ENCODE measurements at places on chromosomes 1 and 21.

GRCh38 chr1:74689621-74690363 is 16.2 kb upstream of the ERICH3 start:
- no peak for DNase-seq

GRCh38 chr1:19398309-19398760 is 86.2 kb downstream of the SLC66A1 start:
- DNase-seq, result no peak

- DNase-seq, result no peak
Observed at GRCh38 chr1:145692785-145693443, 14.3 kb downstream of the PDZK1 start.

- DNase-seq, result no peak
Observed at GRCh38 chr1:6419804-6420453, at the start of gene HES2. TSS of gene HES2 (minus strand) at chr1:6419919. CDS start at chr1:6419820, 99 bp downstream.

DNA sequence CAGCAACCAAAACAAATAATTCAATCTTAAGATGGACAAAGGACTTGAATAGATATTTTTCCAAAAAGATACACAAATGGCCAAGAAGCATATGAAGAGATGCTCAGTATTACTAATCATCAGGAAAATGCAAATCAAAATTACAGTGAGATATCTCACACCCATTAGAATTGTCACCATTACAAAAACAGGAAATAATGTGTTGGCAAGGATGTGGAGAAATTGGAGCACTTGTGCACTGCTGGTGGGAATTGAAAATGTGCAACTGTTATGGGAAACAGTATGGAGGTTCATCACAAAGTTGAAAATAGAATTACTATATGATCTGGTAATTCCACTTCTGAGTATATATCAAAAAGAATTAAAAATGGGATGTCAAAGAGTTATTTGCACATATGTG is 83.2 kb downstream of the SH3GLB1 start:
- DNase-seq, result no peak

DNA sequence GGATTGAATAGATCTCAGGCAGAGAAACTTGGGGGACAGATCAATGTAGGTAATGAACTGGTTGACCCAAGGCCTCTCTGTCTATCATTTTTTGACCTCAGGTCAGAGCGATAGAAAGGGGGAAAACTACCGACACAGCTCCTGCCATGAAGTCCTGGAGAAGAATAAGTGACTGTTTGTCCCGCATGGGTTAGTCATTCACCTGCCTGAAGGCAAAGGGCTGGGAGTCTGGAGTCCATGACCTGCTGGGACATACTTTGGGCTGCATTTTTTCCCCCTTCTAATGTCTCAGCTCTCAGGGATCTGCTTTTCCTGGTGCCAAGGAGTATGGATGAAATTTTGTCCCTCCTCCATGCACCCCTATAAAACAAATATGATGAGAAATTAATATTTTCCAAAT is 1.6 kb upstream of the ROR1 start:
- no peak for DNase-seq

DNA sequence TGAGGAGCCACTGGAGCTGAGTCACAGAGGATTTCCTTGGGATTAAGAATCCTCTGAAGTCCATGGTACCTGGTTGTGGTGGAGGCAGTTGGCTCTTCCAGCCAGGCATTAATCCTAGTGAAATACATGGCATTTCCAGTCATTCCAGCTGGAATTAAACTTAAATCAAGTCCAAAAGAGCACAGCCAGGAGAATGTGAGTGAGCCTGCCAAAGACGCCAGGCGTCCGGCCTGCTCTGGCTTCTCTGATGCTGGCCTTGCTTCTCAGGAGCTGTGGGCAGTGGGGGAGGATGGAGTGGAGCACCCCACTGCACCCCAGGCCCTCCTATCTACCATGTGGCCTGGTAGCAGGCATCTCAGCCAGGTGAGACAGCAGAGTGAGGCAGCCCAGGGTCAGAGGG is 23.4 kb upstream of the TENT5C start:
- DNase-seq, result no peak

GRCh38 chr1:23558140-23558871 is 995 bp downstream of the ID3 start:
- DNase-seq, result peak; percentile 30

- DNase-seq, result no peak
Observed at GRCh38 chr21:20661745-20662422, 336.3 kb upstream of the NCAM2 start.

- no peak for DNase-seq
Observed at GRCh38 chr1:193113258-193113991, 8.2 kb upstream of the GLRX2 start.

GRCh38 chr1:151838222-151839081 is 1.2 kb downstream of the C2CD4D start:
- DNase-seq, result no peak

DNA sequence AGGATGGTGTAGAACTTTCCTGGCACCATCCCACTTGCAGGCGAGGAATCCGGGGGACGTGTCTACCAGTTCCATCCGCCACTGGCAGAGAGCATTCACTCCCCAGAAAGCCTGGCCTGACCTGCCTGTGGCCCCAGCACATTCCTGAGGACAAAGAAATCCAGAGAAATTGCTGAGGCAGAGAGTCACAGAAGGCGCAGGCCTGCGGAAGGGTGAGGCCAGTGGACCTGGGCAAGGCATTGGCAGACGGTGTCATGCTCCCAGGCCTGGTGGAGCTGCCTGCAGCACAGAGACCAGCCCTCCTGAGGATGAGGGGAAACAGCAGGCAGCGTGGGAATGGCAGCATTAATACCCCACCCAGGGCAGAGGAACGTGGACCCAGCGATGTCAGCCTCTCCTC is 81.2 kb upstream of the F3 start:
- DNase-seq, result no peak

GRCh38 chr1:214660900-214661299 is 57.9 kb downstream of the CENPF start:
- no peak for DNase-seq

- DNase-seq, result no peak
Observed at GRCh38 chr1:29893806-29894205, 657.5 kb downstream of the PTPRU start.

DNA sequence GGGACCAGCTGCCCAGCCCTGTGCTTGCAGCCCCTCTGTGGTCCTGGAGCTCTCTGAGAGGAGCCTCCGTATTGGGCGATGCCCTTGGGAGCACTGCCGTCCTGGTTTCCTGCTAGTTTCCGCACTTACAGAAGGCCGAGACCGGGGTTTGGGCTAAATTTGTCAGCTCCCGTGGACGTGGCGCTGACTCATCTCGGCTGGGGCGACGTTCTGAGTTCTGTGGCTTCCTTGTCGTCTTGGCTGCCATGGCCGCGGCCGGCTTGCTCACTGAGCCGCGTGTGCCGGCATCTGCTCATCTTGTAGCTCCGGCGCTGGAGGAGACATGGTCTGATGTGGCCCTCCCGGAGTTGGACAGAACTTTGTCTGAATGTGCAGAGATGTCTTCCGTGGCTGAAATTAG is 64.9 kb downstream of the PCNT start:
- DNase-seq, result no peak

GRCh38 chr1:202365092-202365815 is 16.8 kb downstream of the PPP1R12B start:
- DNase-seq, result no peak

DNA sequence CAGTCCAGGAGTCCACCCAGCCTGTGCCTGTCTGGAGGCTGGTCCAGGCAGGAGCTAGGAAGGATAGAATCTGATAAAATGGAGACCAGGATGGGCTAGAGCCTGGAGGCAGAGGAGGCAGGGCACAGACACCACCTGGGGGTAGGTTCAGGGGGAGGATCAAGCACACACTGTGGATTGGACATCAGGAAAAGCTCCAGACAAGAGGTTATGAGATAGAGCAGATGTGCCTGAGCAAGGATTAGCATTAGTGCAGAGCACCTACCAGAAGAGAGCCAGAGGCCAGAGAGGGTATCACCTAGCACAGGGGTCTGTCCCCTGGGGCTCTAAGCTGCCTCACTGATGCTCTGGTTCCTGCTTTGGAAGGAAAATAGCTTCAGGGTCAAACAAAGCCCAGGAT is 216.7 kb upstream of the ZC3H12A start:
- no peak for DNase-seq

GRCh38 chr1:161171191-161171590 is 5.0 kb downstream of the PPOX start:
- no peak for DNase-seq

GRCh38 chr1:150309758-150310508 is 11.4 kb upstream of the PRPF3 start:
- DNase-seq, result no peak

DNA sequence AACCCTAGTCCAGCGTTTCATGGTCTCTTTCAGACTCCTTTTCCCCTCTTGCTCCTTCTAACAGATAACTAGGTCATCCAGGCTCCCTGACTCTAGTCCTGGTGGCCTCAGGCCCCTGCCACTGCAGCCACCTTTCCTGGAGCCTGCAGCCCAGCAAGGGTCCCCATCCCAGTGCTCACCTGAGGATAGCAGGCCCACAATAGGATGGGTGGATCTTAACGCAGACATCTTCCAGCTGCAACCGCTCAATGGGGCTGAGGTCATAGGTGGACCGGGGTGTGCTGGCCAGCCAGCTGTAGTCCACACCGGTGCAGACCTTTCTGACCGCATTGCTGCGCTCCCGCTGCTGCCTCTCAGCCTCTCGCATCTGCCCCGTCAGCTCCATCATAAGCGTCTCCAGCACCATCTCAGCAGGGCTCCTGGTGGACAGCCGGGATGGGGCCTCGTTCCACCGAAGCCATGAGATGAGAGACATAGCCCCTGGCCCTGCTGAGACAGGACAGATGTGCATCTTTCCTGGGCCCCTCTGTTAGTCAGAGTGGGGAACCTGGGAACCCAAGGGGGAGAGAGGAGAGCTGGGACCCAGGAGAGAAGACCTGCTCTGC is 10.9 kb downstream of the RD3 start:
- no peak for DNase-seq

GRCh38 chr1:241706967-241707366 is 54.9 kb downstream of the WDR64 start:
- no peak for DNase-seq

DNA sequence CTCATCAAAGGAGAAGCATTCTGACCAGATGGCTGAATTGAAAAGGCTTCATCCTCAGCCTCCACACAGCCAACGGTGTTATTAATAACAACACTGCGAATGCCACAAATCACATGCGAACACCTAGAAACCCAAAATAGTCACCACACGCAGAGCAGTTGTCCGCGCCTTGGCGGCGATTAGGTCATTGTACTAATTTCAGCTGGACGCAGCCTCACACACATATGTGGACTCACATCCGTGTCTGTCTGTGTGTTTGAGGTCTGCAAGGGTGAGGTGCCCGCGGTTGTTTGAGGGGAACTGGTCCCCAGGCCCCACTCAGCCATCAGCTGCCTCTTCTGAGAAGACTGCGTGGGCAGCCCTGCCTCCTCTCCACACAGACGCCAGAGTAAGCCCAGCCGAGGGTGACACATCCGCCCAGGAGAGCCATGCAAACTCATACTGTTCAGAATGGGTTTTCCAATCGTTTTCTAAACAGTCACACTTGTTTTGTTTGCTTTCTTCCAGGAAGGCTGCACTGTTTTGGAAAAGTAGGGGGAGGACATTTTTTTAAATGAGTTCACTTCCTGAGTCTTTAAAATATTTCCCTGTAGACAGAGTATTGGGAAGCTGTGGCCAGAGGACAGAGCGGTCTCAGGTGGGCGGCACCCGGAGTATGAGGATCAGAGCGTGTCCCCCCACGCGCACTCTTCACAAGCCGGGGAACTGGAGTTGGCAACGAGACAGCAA is 53.4 kb downstream of the TOMM20 start:
- DNase-seq, result peak; percentile 31

Data from activated T-helper 1 cell treated with Interleukin-2 at 50 U/mL for 16 hours (primary cell).